NCI-H146 (cell line): ENCODE measurements at places on chromosomes 6 and 20.

GRCh38 chr20:4866429-4866828 is 134.9 kb downstream of the SLC23A2 start:
- no peak for DNase-seq

DNA sequence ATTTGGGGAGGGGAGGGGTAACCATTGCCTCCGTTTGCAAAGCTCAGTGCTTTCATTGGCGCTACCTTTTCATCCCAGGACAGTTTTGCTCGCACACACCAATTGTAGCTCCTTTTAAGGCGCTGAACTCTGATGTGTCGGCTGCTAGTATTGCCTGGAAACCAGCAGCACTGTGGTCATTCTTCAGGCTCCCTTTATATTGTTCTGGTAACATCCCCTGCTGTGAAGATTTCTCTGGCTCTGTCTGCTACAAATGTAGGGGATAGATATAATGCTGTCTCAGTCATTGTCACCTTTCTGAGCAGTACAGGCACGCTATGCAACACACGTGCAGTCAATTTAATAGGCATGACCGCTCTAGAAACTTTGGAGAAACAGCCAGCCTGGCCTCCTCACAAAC is 172.9 kb upstream of the SASH1 start:
- DNase-seq, result peak; percentile 74

DNA sequence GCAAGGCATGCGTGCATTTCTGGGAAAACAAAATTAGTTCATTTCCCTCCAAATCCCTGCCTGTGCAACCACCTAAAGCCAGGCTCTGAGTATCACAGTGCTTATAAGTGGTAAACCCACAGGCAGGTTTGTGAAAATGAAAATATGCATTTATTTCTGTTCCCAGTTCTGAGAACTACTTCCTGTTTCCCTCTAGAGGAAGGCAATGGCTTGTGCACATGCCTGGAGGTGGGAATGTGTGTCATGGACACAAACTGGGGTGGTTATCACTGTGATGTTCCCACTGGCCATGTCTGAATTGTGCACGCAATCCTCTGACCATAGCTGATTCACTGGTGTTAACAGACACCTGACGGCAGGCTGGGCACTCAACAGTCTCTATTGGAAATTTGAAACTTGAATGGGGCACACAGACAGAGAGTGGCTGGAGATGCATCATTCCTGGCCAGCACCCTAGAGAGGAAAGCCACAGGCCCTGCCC is 26.3 kb downstream of the FAM110A start:
- DNase-seq, result no peak

- no peak for DNase-seq
Measured at GRCh38 chr6:27428502-27428901, 39.9 kb downstream of the ZNF391 start.

DNA sequence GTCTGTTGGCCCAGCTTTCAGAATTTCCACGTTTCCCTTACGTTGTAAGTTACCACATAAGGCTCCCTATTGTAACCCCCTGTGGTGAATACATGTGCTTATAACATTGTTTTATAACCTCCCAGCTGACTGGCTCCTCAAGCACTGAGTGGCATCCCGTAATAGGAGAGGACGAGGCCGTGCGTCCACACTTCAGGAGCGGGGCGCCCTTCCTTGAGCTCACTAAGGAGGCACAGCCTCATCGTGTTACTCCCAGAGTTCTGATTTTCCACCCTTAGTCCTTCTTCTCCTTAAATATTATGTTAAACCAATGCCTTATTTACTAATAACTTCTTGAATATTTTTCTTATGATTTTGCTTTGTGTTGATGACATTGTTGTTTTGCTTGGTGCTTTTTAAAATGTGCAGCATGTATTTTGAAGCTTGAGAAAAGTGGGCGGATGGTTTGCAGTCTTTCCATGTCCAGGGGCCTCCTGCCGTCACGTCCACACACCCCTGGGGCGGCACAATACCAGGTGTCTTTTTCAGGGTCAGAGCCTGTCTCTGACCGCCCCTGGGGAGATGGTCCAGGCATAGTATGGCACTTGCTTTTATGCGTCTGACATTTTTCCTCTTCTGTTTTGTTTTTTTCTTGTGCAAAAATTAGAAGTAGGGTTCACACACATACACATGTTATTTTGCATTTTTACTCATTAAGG is 181.8 kb downstream of the DLL1 start:
- peak; percentile 50 for DNase-seq

GRCh38 chr6:99458319-99458718 is 33.2 kb upstream of the PNISR start:
- no peak for DNase-seq

GRCh38 chr20:7911586-7912330 is 28.5 kb downstream of the HAO1 start:
- no peak for DNase-seq

- no peak for DNase-seq
Measured at GRCh38 chr20:17822039-17822438, 122.3 kb downstream of the BANF2 start.

DNA sequence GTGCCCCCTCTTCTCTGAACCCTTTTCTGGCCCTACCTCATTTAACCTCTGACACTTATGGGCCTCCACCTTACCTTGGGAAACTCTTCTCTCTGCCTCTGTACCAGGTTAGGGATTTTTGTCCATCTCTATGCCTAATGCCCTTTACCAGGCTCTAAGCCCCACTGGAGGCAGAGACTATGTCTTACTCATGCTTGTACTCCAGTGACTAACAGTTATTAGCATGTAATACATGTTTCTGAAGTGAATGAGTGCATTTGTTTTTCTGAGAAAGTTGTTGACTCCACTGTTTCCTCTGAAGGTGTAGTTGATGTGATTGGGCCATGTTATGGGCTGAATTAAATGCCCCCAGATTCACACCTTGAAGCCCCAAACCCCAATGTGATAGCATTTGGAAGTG is 234.3 kb downstream of the PACRG start:
- no peak for DNase-seq

DNA sequence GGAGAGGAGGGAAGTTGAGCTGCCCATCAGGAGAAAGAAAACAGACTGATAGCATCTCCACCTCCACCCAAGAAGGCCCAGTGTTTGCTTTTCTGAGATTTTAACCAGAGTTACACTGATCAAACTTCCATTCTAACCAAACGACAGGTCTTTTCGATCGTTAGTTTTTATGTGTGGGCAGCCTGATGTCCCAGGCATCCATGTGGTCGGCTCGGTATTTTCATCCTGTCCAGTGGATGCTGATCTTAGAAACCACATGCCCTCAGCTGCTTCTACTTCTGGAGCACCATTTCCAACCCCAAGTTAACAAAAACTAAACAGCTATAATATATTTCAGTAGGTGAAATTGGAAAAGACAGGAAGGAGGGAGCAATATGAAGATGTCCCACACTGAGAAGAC is 536.8 kb upstream of the JAG1 start:
- no peak for DNase-seq

DNA sequence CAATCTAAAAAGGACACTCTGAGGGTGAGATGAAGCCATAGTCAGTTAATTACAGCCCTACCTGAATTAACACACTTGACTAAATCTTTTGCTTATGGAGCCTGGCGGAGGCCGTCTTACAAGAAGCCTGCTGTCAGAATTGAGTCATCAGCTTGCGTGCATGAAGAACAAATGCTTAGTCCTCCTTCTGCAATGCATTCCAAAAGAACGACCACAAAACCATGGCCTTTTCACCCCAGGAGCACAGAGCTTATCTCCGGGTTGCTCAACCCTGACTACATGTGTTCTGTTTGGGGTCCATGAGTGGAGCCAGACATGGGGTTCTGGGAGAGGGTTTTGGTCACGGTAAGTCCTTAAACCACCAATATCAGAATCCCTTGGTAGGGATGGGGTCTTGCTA is 318.1 kb downstream of the CLIC5 start:
- DNase-seq, result no peak

DNA sequence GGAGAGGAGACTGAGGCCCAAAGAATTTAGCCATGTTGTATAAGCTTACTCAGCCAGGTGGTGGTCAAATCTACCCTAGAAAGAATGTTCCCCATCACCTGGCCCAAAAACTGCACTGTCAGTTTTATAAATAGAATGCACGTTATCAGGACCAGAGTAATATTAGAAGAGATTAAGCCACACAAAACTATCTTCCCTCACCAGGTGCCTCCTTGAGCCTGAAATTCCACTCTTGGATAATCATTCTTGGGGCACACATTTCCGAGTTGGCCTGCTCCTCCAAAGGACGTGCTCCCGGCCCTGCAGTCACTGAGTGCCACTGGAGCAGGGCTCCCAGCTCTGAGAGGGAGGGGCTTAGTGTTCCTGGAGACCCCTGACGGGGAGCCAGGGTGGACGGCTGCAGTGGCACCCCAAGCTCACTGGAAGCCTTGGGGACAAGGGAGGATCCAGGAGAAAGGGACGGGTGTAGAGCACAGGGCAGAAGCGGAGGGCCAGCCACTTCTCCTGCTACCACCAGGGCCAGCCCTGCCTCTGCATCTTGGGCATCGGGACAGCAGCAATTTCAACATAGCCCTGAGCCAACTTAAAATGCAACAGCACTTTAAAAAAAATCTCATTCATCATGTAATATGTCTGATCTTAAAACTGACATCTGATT is 160.8 kb upstream of the QKI start:
- DNase-seq, result no peak

DNA sequence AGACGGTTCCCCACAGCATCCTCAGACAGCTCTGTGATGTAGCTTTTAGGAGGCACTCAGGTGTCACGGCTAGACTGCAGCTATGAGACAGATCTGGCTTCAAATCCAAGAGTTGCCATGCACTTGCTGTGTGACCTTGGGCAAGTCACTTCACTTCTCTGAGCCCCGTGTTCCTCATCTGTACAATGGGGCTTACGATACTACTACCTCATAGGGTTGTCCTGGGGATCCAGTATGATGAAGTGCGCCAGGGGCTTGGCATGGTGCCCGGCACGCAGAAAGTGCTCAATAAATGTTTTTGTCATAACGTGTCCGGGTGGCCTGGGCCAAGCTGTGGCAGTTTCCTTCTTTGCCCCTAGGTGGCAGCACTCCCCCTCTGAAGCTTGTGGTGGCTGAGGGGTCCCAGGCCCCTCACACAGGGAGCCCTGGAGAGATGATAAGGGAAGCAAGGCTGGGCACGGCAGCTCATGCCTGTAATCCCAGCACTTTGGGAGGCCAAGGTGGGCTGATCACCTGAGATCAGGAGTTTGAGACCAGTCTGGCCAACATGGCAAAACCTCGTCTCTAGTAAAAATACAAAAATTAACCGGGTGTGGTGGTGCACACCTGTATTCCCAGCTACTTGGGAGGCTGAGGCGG is 19.1 kb upstream of the CHMP4B start:
- DNase-seq, result peak; percentile 6

GRCh38 chr6:77038807-77039206 is 424.5 kb downstream of the HTR1B start:
- no peak for DNase-seq

DNA sequence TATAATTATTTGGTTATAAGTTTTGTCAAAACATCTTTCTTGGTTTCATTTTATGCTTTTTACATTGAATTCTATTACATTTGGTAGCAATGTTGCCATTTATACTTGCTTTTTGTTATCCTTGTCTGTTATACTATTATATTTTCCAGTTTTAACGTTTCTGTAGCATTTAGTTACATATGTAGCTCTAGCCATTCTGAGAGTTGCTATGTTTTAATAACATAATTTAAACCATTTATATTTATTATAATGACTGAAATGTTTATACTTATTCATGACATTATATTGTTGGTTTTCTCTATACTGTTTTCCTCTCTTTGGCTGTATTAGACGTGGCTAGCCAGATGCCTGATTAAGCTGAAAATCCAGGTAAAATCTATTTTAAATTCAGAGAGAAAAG is 252.0 kb upstream of the FLRT3 start:
- no peak for DNase-seq

GRCh38 chr20:44955270-44955669 is 4.9 kb downstream of the TOMM34 start:
- DNase-seq, result no peak

GRCh38 chr6:2943564-2943955 is 27.8 kb downstream of the SERPINB6 start:
- no peak for DNase-seq

- DNase-seq, result no peak
Measured at GRCh38 chr6:89886378-89887120, 7.7 kb upstream of the GJA10 start.

DNA sequence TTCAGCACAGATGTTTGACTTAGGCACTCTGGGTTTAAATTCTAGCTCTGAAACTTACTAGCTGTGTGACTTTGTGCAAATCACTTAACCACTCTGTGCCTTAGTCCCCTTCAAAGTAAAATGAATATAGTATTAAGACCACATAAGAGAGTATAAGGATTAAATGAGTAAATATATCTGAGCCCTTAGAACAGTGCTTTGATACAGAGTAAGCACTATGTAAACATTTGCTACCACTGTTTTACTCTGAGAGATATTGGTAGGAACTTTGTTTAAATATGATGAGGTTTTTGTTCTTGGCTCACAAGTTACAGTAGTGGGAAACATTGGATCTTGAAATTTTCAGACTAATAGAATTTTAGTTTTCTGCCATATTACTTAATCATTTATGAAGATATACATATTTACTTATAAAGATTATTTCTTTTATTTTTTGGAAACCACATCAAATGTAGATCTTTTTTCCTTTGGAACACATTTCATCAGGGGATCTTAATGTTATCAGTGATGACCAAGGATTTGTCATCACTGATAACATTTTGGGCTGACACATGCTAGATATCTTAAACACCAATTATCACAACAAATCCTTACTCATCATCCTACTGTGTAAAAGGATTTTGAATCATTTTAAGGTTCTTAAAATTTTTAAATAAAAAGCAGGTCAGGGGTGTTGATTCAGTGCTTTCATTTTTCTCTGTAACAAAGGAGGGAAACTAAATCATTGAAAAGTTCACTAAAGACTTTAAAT is 226.2 kb downstream of the EYA4 start:
- no peak for DNase-seq

GRCh38 chr6:32972353-32973143 is 4.2 kb downstream of the BRD2 start:
- DNase-seq, result peak; percentile 61

GRCh38 chr6:117955684-117956256 is 48.7 kb downstream of the SLC35F1 start:
- no peak for DNase-seq

GRCh38 chr6:152472325-152472724 is 164.8 kb downstream of the SYNE1 start:
- no peak for DNase-seq

DNA sequence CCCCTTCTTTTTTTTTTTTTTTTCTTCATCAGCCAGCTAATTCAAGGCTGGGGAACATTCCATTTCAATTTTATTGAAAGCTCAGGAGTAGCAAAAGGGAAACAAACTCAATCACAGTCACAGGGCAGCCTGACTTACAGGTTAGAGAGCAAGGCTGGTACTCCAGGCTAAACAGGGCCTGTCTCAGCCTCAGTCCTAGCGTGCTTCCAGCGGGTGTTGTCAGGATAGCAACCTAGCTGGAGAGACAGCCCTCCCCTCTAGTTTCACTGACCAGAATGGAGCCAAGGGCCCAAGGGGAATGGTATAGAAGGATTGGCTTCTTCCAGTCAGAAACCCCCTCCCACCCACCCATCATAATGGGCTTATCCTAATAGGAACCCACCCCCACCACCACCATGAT is 132.9 kb downstream of the PXDC1 start:
- DNase-seq, result no peak

- DNase-seq, result no peak
Measured at GRCh38 chr6:157276134-157276532, 47.2 kb downstream of the TMEM242 start.
